CD4-positive, CD25-positive, alpha-beta regulatory T cell (primary cell): ENCODE measurements at places on chromosomes 11 and 22. TPM values are rescaled to one million over a fixed set of nuclear protein-coding genes. Genes with fewer than 3 reads are reported as not detected.

GRCh38 chr11:121241343-121242211, 51.0 kb upstream of the SC5D start:
- no peak overlapping the region for H3K4me3 ChIP-seq
- H3K4me1 ChIP-seq, result no peaks in the 10 kb centered on the region
- no peaks in the 10 kb centered on the region for H3K36me3 ChIP-seq

DNA sequence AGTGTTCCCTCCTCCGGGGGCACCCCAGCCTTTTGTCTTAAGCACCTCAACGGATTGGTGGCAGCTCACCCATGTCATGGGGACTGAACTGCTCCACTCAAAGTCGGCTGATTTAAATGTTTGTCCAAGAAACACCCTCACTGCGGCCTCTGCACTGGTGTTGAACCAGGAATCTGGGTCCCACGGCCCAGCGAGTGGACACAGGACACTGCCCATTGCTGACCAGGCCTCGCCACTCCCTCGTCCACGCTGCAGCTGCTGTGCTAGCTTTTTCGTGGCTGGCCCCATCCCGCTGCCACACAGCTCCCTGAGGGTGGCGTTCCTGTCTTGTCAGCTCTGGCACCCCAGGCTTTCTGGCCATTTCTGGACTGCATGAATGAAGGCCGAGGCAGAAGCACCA, 646.2 kb downstream of the BRD1 start:
- no peak overlapping the region for H3K27ac ChIP-seq
- no peak overlapping the region for H3K4me3 ChIP-seq
- no peaks in the 10 kb centered on the region for H3K36me3 ChIP-seq
- no peaks in the 10 kb centered on the region for H3K27me3 ChIP-seq
- H3K4me1 ChIP-seq, result no peaks in the 10 kb centered on the region
- no peak for DNase-seq

The HOATZ gene
- total RNA-seq, result not detected

GRCh38 chr11:83477772-83478171, 191.6 kb upstream of the CCDC90B start:
- H3K36me3 ChIP-seq, result no peaks in the 10 kb centered on the region
- DNase-seq, result no peak
- H3K27me3 ChIP-seq, result no peaks in the 10 kb centered on the region
- H3K4me3 ChIP-seq, result no peak overlapping the region
- no peak overlapping the region for H3K27ac ChIP-seq
- H3K4me1 ChIP-seq, result no peaks in the 10 kb centered on the region

DNA sequence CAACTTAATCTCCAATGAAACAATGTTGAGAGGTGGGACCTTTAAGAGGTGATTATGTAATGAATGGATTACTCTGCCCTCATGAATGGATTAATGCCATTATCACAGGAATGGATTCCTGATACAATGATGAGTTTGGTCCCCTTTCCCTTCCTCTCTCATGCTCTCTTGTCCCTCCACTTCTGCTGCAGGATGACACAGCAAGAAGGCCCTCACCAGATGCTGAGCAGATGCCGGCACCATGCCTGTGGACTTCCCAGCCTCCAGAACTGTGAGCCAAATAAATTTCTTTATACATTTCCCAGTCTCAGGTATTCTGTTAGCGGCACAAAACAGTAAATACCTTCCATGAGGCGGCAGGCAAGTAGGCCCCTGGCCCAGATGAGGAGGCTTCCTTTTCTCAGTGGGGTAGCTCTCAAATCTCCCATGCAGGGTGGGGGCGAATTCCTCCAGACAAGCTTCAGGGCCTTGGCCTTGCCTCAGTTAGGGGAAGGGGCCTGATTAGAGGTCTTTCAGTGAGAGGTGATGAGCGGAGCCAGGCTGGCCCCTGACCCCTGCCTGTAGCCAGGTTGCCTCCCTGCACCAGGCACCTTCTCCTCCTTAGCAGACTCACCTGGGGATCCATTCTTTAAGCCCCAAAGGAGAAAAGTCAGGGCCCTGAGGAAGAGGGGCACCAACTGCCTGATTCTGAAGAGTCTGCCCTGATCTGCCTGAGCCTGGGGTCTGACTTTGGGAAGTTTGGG, 86.0 kb downstream of the RRM1 start:
- H3K36me3 ChIP-seq, result no peaks in the 10 kb centered on the region
- peaks cover 1% of the 10 kb centered on the region for H3K27me3 ChIP-seq
- H3K27ac ChIP-seq, result no peak overlapping the region

DNA sequence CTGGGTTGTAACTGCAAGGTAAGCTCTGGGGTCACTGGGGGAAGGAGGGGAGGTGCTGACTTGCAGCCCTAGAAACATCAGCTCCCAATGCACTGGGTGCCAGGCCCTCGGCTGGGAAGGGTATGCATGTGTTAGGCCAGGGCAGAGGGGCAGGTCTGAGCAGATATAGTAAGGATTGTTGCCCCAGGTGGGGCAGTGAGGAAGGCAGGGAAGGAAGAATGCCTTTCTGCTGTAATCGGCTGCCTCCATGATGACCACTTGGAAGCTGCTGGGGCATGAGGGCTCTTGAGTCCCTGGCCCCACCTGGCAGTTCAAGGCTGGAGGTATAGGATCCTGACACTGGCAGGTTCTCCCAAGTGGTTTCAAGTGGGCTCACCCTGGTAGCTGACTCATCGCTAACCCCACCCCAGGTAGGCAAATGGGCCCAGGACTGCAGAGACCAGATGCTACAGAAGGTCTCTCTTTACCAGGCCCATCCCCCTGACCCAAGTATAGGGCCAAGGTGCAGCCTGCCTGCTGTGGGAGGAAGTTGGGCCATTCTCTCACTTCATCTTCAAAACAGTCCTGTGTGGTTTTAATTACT, 56.7 kb downstream of the TIMP3 start:
- H3K27ac ChIP-seq, result no peak overlapping the region
- H3K27me3 ChIP-seq, result no peaks in the 10 kb centered on the region
- no peaks in the 10 kb centered on the region for H3K36me3 ChIP-seq
- no peak for DNase-seq

- H3K27ac ChIP-seq, result no peak overlapping the region
- peaks cover 44% of the 10 kb centered on the region for H3K4me1 ChIP-seq
- no peaks in the 10 kb centered on the region for H3K27me3 ChIP-seq
- no peak for DNase-seq
- H3K4me3 ChIP-seq, result no peak overlapping the region
- H3K36me3 ChIP-seq, result no peaks in the 10 kb centered on the region
Measured at GRCh38 chr11:73156686-73157085, 14.6 kb upstream of the FCHSD2 start.

The SMC1B gene
- total RNA-seq, result not detected

DNA sequence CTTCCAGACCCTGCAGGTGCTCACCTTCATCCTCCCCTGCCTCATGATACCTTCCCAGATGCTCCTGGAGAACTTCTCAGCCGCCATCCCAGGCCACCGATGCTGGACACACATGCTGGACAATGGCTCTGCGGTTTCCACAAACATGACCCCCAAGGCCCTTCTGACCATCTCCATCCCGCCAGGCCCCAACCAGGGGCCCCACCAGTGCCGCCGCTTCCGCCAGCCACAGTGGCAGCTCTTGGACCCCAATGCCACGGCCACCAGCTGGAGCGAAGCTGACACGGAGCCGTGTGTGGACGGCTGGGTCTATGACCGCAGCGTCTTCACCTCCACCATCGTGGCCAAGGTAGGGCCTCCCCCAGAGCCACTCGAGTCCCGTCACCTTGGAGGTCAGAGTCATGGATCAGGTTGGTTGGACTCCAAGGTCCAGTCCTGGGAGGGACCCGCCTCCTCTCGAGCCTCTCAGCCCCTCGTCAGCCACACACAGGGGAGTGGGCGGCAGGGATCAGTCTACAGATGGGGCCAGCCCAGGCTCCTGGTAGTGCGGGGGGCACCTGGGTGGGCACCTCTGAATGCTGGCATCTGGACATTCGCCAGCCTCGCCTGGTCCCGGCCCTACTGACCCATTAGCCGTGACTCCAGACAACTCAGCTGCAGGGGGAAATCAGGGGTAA, 34.8 kb upstream of the SLC22A12 start:
- no peak overlapping the region for H3K4me3 ChIP-seq
- H3K27me3 ChIP-seq, result no peaks in the 10 kb centered on the region
- DNase-seq, result no peak
- no peaks in the 10 kb centered on the region for H3K4me1 ChIP-seq
- H3K36me3 ChIP-seq, result no peaks in the 10 kb centered on the region

The C11orf21 gene
- 41.8 TPM for total RNA-seq
